ENCODE measurements at places on chromosomes 2 and 18.

DNA sequence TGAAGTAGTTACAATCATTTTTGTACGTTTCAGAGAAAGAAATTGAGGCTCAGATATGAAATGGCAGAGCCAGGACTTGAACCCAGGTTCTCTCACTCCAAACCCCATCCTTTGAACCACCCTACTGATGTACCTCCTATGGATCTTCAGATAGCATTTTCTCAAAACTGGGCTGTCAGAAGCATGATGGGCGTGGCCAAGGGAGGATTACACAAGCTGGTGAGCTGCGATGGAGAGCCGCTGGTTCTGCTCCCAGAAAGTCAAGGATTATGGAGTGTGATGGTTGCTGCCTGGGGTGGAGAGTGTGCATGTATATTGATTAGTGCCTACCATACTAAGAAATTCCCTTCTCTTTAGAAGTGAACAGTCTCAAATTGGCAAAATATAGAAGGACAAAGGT lies 47.0 kb upstream of the PPP1CB start:
- DNase-seq = no peak

- DNase-seq = no peak
These were observed 16.2 kb downstream of the NXPH2 start for GRCh38 chr2:138763971-138764370.

DNA sequence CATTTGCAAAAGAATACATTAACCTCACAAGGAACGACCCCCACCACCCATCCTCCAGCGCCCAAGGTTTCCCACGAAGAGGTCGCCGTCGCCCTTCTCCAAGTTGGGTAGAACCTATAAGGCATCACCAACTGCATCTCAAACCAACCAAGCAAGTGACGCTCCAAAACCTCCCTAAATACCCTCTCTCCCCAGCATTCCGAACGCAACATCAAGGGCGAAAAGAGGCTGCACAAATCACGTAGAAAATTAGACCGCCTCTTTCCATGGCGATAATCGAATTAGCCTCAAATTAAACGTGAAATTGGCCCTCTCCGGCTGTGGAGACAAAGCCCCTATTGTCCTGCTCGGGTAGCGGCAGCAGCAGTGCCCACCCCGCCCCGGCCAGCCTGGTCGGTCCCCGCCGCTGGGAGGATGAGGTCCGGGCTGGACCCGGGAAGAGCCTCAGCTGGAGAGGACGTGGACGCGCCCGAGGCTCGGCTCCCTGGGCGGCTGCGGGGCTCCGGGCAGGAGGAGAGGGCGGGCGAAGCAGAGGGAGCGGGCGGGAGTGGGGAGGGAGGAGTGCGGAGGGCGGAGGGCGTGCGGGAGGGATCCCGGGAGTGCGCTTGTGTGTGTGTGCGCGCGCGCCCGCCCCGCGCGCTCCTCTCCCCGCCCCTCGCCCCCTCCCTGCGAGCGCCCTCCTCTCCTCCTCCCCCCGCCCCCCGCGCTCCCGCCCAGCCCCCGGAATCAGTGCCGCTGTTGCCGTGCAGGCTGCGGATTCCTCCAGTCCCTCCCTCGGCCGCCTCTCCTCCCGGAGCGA lies at the start of gene SPTBN1:
SPTBN1 (plus strand) TSS at position 765 of the 799 bp plus-strand sequence. CDS start 70,092 bp downstream, outside the sequence.
- peak; percentile 30 for DNase-seq

DNA sequence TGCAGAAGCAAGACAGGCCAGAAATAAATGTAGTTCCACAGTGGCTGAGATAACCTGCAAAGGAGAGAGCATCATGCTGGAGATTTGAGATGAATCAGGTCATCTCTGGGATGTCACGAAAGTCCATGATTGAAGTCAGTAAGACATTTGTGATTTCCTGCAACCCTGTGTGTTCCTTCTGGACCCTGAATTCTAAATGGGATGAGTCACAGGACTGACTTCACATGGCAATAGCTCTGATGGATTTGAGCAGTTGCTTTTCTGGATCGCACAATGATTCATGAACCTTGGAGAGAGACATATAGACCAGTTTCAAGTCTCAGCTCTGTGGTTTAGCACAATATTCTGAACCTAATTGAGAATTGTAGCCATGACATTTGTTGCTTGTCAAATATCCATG lies 102.9 kb downstream of the TSN start:
- DNase-seq = no peak

GRCh38 chr2:47037678-47038077 lies 117.4 kb downstream of the STPG4 start:
- no peak for DNase-seq

All from NCI-H2029 (cell line).